ENCODE measurements at places on chromosomes 2 and 18.

- no peak for DNase-seq
Observed at GRCh38 chr2:231715499-231715837, 7.1 kb downstream of the PTMA start.

- no peak for DNase-seq
Observed at GRCh38 chr2:62466503-62466854, 39.5 kb downstream of the TMEM17 start.

DNA sequence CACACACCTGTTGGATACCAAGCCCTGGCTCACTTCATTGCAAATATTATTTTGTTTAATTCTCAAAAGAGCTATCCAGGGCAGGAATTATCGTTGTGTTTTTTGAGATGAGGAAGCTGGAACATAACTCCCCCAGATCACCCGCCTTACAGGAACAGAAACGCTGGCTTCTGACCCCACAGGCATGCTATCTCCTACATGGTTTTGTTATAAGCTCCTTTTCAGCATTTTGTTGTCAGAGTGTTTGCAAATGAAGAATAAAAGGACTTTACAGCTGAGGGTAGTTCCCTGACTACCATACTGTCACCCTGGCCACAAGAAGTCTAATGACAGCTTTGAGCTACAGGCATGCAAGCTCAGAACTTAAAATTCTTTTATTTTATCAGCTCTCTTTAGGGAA is 62.0 kb upstream of the MRPS9 start:
- no peak for DNase-seq

- DNase-seq, result no peak
Observed at GRCh38 chr2:32925283-32925815, 21.4 kb upstream of the LTBP1 start.

DNA sequence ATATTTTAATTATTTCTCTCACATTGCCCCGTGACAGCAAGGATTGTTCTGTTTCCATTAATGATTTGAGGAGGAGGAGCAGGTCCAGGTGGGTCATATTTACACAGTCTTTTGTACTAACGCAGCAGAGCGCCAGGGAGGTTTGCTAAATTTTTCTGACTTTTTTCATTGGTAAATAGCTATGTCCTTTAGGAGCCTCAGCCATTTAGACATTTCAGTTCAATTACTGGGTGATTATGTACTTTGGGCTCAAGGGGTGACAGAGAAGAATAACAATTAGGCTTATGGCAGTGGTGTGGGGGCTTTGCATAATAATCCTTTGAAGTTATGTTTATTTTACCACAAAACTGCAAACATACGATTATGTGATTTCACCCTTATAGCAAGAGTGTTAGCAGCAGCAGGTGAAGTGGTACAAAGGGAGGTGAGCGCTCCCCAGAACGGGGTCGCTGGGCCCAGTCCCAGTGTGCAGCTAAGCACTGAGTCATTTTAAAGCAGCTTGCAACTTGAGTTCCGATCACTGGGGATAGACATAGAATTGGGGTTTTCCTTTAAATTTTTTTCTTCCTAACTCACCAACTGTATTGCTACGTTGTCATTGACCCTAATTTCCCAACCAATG is 80.3 kb downstream of the TSHZ1 start:
- no peak for DNase-seq

DNA sequence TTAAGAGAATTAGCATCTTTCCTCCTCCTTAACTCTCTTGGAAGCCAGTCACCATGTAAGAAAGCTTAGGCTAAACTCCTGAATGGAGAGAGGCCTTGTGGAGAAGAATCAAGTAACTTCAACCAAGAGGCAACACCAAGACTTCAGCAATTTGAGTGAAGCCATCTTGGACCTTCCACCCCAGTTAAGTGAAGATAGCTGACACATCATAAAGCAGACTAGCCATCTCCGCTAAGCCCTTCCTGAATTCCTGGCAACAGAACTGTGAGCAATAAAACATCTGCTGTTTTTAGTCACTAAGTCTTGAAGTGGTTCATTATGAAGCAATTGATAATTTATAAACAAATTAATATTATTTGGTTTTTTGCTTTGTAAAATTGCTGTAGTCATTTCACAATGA is 1.5 kb upstream of the ZNF397 start:
- no peak for DNase-seq

DNA sequence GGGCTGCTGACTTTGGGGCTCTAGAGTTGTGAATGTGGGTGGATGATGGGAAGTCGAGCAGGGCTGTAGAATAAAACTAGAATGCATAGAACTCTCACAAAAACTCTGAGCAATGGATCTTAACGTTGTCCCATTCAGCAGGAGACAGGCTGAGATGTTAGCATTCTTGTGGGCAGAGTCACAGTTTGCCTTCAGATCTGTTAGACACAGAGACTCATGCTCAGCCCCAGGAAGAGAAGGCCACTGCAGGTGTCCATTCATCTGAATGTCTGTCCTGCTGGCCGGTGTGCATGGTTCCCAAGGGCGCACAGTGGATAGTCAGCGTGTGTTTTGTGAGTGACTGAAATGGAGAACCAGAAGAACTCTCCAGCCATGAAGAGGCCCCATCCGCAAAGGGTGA is 111.3 kb downstream of the TSN start:
- DNase-seq, result no peak

DNA sequence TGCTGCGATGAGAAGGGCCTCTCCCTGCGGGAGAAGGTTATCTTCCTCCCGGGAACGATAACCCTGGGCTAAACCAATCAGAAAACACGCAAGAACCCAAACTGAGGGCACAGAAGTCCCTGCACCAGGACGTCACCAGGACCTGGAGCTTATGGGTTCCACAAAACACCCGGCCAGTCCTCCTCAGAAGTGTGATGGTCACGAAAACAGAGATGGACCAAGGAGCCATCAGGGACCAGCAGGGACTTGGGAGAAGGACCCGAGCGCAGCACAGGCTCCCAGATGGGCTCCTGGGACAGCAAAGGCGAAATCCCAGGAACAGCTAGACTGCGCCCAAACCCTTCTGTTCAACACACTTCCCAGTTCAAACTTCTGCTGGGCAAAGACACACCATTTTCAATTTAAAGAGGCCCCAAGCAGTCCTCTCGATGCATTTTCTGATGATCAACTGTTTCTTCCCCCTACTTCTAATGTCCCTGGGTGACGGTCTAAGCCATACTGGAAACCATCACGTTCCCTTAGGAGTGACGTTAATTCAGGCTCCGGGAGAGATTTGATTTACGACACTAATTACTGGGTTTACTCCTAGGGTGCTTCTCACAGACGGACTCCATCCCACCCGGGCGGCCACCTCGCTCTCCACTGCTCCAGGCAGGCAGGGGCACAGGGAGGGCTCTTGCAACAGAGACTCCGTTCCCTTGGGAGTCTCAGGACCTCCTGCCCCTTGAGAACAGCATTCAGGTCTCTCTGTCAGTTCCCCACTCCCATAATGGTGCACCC is 29.2 kb downstream of the ZNF516 start:
- no peak for DNase-seq

DNA sequence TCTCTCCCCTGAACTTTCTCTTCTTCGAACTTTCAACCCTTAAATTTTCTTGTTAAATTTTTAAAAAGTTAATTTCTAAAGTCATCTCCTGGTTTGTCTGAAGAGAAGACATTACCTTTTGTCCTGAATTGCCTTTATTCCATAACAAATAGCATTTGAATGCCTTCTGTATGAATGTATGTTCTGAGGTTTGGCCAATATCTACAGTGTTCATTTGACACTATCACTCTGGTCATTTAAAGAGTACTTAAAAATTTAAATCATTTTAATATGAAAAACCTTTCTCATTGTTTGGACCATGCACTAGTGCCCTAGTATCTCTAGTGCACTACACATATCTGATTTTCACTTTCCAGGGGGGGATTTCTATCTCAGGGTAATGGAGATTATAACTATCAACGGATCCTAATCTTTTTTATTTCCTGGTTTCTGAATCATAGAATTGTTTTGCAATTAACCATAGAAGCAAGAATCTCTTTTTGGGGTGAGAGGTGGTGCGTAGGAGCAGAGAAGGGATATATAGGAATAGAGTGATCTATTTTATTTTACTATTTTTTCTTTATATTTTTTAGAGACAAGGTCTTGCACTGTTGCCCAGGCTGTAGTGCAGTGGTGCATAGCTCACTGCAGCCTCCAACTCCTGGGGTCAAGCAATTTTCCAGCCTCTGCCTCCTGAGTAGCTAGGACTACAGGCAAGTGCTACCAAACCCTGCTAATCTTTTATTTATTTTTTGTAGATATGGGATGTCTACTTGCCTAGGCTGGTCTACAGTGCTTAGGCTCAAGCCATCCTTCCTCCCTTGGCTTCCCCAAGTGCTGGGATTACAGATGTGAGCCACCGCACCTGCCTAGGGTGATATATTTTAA is 25.5 kb downstream of the TANC1 start:
- no peak for DNase-seq

GRCh38 chr2:28325173-28325566 is 67.5 kb upstream of the FOSL2 start:
- DNase-seq, result no peak

GRCh38 chr18:12944709-12945108 is 3.1 kb upstream of the SEH1L start:
- DNase-seq, result no peak

DNA sequence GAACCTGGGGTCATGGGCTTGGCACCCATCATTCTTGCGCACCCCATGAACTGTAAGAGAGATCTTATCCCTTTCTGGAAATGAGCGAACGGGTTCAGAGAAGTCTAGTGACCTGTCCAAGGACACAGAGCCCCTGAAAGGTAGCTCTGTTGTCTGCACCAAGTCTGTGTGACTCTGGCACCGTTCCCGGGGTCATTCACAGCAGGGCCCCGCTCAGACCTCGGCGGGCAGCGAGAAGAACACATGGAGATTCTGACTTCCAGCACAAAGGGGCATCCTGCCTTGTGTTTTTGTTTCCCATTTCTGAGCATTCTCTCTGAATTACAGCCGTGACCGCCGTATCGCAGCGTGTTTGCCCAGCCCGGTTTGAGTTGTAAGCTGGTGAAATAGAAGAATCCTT is 231.7 kb downstream of the KLHL29 start:
- DNase-seq, result no peak

- DNase-seq, result no peak
Observed at GRCh38 chr2:212539072-212539880, 674 bp upstream of the ERBB4 start.

- peak; percentile 73 for DNase-seq
Observed at GRCh38 chr18:76349067-76349715, 145.9 kb downstream of the ZNF516 start.

GRCh38 chr2:145065342-145065741 is 545.4 kb upstream of the ZEB2 start:
- no peak for DNase-seq

- no peak for DNase-seq
Observed at GRCh38 chr2:1744151-1744445, 217 bp downstream of the PXDN start.

GRCh38 chr2:168156661-168157060 is 90.7 kb downstream of the STK39 start:
- no peak for DNase-seq

GRCh38 chr18:62745089-62745751 is 29.9 kb downstream of the PHLPP1 start:
- no peak for DNase-seq

GRCh38 chr2:63772061-63772460 is 69.6 kb upstream of the UGP2 start:
- DNase-seq, result no peak

- no peak for DNase-seq
Observed at GRCh38 chr18:34223893-34224422, 755 bp downstream of the NOL4 start.

- no peak for DNase-seq
Observed at GRCh38 chr2:8494589-8494988, 187.3 kb upstream of the ID2 start.

- DNase-seq, result no peak
Observed at GRCh38 chr2:240457223-240458043, 22.0 kb downstream of the GPC1 start.

- no peak for DNase-seq
Observed at GRCh38 chr2:240132651-240132980, 3.5 kb downstream of the COPS9 start.

DNA sequence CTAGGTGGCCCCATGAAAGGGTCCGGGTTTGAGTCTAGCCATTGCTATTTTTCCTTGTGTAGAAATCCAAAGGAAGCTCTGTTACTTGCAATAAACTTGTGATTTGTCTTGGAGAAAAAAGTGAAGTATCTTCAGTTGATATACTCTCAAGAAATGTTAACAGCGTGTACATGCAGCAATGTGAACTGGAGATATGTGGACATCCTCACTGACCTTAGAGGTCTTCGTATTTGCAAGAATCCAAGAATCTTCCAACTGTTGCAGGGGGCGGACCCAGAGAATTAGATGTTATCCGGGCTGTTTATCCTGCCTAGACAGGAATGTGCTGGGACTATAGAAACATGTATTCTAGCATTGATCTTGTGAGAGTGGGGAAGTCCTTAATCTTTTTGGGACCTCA is 187.6 kb downstream of the KCNS3 start:
- DNase-seq, result no peak

DNA sequence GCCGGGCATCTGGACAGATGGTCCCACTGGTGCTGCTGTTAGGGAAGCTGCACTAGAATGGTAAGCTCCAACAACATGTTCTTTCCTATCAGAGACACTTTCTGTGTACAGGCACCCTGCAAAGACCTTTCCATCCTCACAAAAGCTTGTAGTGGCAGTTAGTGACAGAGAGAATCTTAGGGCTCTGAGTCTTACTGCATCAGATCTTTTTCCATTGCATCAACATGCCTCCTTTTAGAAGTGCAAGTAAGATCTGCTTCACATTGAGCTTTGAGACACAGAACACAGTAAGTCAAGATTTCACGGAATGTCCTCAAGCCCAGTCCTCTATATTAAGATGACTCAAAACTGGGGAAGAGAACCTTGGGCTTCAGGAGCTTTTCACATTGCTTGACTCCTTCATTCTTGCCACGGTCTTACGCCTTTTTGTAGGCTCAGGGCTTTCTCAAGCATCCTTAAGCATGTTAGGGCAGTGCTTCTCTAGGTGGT is 52.6 kb downstream of the ARL4C start:
- no peak for DNase-seq

DNA sequence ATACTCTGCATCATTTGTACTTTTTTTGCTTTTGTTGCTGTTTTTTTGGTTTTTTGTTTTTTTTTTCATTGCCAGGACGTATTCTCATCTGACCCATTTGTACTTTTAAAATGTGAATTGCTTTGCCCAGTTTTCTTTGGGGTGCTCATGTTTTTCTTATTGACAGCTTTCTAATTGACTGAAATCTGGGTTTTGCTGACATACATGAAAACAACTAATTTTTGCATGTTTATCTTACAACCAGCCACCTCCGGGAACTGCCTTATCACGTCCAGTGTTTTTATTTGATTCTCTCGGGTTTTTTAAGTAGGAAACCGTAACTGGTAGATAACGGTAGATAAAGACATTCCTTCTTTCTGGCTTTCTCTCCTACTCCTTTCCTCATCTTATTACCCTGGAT is 38.6 kb downstream of the SNORC start:
- DNase-seq, result no peak

GRCh38 chr2:232028631-232029030 is 67.1 kb downstream of the DIS3L2 start:
- no peak for DNase-seq

DNA sequence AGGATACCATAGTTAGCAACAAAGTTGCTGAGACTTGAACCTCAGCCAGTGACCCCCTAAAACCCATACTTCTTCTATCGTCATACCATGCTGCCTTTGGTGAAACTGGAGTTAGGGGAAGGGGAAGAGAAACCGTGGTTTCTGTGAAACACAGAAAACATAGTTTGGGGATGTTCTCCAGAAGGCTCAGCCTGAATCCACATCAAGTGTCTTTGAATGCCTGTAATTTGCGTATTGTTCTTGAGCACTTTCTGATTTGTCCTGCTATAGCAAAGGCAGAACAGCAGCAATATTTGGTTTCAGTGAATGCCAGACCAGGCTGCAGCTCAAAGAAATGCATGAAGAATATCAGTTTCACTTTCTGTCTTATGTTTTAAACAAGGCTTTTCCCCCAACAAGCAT is 258.7 kb downstream of the TTC32 start:
- no peak for DNase-seq

Measured in stimulated activated CD4-positive, alpha-beta T cell treated with anti-CD3 and anti-CD28 coated beads, Interleukin-12 subunit alpha, Interleukin-12 subunit beta, amount 100 ng/mL, for 48 hours (primary cell).